ENCODE measurements at places on chromosomes 16 and 17.

DNA sequence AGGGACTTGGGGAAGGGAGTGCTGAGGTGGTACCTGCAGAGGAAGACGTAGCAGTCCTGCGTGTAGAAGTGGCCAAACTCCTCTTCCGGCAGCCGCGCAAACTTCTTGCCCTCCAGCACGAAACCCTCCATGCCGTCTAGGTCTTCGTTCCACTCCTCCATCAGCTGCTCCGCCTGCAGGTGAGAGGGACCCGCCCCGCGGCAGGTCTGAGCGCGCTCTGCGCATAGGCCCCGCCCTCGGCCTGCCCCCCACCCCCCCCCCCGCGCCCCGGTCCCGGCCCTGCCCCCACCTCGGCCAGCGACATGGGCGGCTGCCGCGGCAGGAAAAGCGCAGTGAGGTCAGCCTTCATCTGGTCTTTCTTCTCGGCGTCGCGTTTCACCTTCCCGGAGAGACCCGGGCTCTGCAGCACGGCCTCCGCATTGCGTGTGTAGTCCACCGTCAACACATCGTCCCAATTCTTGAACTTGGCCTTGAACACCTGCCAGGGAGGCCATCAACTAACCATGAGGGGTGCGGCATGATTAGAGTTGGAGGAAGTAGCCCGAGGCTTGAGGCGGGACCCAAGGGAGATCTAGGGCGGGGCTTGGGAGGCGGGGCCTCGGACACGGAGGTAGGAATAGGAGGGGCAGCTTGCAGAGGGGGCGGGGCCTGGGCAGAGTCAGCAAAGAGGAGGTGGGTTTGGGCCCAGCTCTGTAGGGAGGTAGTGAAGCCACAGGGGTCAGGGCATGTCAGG lies 11.5 kb downstream of the FLII start:
- peak; percentile 77 for DNase-seq

DNA sequence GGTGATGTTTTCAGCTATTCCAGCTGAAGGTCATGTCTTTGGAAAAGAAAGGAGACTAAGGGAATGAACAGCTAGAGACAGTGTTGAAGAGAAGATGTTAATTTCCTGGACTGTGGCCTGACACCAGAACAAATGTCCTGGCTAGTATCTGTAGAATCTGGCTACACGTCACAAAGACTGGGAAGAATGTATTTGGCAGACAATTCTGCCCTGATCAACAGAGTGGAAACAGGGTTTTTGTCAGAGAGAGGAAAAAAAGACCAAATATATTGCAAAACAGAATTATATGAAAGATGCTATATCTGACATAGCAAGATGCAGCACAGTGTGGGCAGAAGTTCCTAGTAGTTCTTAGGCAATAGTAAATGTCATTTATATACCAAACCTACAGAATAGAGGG lies 17.0 kb upstream of the ANKFN1 start:
- DNase-seq: no peak

- DNase-seq: no peak
These were observed 207.1 kb downstream of the ZFHX3 start for GRCh38 chr16:72840631-72841381.

DNA sequence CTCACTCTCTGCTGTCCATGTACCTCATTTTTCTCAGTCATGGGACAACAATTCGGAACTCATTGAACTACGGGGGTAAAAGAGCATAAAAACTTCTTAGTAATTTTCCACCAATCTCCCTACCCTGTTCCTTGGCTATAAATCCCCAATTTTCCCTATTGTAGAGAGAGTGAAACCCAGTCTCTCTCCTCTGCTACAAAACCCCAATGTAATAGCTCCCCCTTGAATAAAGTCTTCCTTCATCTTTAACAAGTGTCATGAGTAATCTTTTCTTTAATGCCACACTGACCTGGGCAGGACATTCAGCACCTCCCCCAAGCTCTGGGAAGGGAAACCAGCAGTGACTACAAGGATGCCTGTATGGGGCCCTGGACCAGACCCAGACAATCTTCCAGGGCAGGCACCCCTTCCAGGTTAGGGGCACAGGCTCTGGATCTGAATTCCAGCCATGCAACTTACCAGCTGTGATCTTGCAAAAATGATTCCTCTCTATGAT lies 10.2 kb upstream of the EIF1 start:
- peak; percentile 24 for DNase-seq

GRCh38 chr17:44820631-44821212 lies 9.4 kb downstream of the GJC1 start:
- DNase-seq: peak; percentile 92
